ENCODE measurements at places on chromosomes 11 and 22.

- DNase-seq, result no peak
These were observed 4.8 kb downstream of the LIF start for GRCh38 chr22:30241576-30242371.

GRCh38 chr22:43978558-43978957, 23.3 kb downstream of the SAMM50 start:
- no peak for DNase-seq

DNA sequence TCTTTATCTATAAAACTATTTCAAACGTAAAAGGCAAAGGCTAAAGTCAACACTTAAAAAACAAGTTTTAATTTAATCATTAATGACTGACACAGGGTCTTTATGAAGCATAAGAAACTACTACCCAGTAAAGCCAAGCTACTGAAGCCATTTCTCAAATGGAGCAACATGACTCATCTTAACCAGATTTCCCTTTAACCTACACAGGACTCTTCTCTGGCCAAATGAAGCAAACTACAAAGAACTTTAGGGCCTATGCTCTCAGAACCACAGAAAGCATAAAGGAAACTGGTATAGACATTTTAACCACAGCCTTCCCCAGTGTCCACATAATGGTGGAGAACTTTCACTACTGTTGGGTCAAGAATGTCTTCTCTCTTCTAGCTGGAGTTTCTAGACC, 34.7 kb downstream of the ALG9 start:
- DNase-seq, result no peak

DNA sequence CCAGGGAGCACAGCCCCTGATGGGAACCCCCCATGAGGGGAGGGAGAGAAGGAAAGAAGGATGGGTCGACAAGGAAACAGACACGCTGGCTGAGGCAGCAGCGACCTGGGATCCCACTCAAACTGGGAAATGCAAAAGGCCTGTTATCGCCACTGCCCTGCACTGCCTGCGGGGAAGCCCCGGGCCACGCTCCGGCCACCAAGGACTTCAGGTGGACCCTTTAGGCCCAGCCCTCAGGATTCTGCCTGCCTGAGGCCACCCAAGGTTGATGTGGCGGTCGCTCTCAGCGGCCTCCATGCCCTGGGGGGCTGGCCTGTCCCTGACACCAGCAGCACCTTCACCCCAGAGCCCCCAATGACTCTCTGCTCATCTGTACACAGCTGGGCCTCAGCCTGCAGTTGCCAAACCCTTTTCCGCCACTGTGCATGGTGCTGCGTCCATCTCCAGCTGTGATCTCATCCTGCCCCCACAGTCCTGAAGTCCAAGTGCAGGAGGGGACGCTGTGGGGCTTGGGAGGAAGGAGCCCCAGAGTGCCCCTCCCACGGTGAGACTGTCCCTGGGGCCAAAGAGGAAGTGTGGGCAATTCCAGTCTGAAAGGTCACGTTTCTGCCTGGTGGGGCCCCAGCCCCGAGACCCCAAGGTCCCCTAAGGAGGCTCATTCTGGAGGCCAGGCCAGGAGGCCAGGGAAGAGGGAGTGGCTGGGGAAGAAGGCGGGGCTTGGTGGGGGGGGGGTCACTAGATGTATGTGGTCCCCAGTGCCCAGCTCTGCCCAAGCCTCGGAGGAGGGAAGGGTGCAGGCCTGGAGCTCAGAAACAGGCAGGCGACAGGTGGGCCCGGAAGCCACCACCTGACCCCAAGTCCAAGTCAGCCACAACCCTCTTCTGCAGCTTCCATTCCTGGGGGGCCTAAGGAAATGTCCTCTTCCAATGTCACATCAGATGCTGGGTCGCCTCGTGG, 31.6 kb downstream of the OSBPL5 start:
- DNase-seq, result no peak

- no peak for DNase-seq
These were observed 18.1 kb downstream of the DTX4 start for GRCh38 chr11:59189986-59190385.

DNA sequence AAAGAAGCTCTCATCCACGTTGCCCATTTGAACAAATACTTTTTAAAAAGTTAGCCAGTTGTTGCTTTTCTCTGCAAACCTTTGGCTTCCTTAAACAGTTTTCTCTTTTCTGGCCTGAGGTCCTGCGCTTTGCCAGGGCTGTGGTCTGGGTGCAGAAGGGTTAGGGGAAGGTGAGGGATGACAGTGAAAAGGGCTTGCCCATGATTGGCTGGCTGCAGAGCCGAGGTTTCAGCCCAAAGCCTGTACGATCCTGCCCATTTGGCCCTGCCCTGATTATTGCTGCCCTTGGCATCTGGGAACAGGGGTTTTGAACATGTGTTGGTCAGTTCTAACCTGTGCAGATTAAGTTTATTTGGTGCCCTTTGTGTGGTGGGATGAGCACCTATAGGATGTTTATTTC, 1.5 kb downstream of the INCENP start:
- no peak for DNase-seq

- DNase-seq, result no peak
These were observed 10.5 kb downstream of the UCP2 start for GRCh38 chr11:73972187-73972586.

DNA sequence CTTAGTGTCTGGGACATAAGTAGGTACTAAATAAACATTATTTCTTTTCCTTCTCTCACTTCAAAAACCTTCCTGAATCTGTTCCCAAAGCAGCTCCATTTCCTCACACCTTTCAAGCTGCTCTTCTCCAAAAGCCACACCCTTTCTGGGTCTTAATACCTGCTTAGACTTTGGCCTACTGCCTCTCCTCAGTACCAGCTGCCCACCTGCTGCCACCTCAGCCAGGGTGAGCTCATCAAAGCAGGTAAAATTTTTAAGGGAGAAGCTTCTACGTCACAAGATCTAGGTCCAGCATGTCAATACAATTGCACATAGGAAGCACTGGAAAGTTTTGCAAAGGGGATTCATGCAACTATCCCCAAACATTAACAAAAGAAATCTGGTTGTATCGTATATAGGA, 108.4 kb downstream of the RPL27A start:
- DNase-seq, result no peak

- no peak for DNase-seq
These were observed 26.1 kb downstream of the CD82 start for GRCh38 chr11:44591557-44591956.

DNA sequence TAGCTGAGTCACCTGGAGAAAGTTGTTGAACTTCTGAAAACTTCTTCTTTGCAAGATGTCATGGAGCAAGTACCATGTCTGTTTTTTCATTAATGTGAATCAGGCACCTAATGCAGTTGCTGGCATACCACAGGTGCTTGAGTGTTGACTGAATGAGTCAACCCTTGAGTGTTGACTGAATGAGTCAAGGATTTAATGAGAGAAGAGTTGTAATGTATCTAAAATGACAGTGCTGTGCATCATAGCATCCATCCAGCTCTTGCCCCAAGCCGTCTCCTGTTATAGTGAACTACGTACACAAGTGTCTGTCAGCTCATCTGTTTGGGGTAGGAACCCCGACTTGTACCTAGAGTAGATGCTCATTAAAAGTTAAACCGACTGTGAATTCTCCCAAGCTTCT, 93.1 kb downstream of the CWC15 start:
- no peak for DNase-seq

- no peak for DNase-seq
These were observed 8.1 kb upstream of the PLXNB2 start for GRCh38 chr22:50315289-50316113.

- peak; percentile 66 for DNase-seq
These were observed at the start of the genes ILK and RRP8 for GRCh38 chr11:6603287-6604080. Gene ILK, plus strand, starts transcription at chr11:6603774. Its CDS starts 498 bp downstream, at chr11:6604272. Gene RRP8, minus strand, starts transcription at chr11:6603616. Its CDS starts 114 bp downstream, at chr11:6603502.

- DNase-seq, result no peak
These were observed 21.7 kb downstream of the KIAA0930 start for GRCh38 chr22:45218976-45219375.

DNA sequence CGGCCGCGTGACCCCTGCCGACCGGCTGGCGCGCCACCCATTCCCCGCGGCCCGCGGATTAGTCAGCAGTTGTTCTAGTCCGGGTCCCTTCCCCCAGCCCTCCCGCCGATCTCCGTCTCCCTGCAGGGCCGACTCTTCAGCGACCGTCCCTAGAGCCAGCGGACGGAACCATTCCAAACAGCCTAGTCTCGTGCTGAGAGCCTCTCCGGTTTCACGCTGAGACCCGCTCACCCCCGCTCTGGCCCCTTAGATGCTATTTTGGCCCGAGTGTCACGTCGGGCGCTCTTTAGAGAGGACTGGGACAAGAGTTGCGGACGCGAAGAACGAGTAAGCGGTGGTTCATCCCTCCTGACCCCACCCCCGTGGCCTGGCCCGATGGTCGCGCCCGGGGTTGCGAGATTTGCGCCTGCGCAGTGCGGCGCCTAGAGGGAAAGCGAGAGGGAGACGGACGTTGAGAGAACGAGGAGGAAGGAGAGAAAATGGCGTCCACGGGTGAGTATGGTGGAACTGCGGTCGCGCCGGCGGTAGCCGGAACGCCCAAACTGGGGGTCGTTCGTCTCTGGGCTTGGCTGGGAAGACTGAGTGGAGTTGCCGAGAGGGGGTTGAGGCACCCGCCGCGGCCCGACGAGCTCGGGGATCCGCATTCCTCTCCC, at the start of the genes EWSR1 and RHBDD3:
TSS of gene EWSR1 (plus strand) at position 411 of the 653 bp plus-strand sequence. CDS start at position 480, 69 bp downstream.
TSS of gene RHBDD3 (minus strand) at position 124 of the 653 bp plus-strand sequence. CDS start 2,355 bp downstream, outside the sequence.
- peak; percentile 95 for DNase-seq

DNA sequence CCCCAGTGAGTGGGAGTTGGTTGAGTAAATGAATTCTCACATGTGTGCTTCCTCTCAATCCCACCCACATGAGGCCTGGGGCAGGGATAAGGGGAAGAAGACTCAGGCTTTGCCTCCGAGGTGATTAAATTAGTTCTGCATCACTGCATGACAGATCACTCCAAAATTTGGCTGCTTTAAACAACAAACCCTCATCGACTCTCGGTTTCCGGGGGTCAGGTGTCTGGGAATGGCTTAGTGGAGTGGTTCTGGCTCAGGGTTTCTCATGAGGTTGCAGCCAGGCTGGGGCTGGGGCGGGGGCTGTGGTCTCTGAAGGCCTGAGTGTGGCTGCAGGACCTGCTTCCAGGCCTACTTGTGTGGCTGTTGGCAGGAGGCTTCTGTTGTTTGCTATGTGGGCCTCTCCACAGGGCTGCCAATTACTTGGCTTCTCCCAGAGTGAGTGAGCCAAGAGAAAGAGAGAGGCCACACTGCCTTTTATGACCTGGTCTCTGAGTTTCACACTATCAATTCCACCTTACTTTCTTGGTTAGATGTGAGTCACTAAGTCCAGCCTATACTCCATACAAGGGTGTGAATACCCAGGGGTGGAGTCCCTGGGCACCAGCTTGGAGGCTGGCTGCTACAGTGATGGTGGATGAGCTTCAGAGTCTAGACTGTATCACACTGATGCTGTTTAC, 15.9 kb downstream of the MOGAT2 start:
- no peak for DNase-seq

Data from AG04450 (cell line).